SIG-M5 (cell line): ENCODE measurements at places on chromosomes 11 and 22.

DNA sequence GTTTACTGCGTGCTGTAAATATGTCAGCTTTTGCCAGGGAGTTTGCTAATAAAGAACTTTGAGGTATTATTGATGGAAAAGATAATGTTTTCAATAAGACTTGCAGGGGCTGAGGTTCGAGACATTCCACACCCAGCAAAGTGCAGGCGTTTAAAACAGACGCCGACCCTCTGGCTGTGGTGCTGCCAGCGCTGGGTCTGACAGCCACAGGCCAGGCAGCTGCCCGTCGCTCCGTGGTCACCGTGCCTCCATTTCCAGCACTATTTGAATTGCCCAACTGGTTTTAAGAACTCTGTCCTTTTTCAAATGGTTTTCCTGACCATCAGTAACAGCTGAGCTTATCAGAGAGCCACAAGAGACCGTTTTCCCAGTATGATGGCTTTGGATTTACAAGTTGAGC, 28.1 kb upstream of the ALX4 start:
- DNase-seq, result no peak

DNA sequence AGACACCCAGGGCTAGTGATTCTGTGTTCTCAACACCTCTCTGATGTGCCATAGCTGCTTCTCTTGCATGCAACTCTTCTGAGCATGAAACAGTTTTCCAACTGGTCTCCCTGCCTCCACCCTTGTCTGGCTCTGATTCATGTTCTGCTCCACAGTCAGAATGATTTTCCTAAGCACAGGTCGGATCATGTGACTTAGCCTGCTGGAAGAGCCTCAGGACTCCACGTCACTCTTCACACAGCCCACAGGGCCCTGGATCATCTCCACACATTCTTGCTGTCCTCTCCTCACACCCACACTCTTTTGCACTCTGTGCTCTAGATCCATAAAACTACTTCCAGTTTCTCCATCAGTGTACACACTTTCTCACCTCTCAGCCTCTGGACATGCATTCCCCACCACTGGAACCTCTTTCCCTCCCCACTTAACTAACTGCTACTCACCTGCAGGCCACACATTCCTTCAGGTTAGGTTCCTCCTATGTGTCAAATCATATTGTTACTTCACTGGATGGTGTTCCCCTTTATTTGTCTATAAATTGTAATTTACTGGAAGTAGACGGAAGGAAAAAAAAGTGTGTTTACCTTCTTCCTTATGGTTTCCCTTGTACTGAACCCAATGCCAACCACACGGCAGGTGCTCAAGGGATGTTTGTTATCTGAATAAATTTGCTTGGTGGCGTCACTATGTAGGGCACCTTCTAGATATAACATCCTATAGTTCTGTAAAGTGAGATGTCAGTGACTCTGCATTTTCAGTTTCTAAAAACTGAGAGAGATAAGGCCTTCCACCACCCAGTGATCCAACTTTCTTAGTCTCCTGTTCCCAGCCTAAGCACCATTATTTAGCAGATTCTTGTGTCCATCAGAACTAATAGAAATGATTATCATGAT, 133.7 kb downstream of the ETS1 start:
- DNase-seq, result no peak

- no peak for DNase-seq
Measured at GRCh38 chr11:69971741-69972140, 106.4 kb upstream of the ANO1 start.

GRCh38 chr11:95702526-95702925, 87.1 kb downstream of the FAM76B start:
- no peak for DNase-seq

DNA sequence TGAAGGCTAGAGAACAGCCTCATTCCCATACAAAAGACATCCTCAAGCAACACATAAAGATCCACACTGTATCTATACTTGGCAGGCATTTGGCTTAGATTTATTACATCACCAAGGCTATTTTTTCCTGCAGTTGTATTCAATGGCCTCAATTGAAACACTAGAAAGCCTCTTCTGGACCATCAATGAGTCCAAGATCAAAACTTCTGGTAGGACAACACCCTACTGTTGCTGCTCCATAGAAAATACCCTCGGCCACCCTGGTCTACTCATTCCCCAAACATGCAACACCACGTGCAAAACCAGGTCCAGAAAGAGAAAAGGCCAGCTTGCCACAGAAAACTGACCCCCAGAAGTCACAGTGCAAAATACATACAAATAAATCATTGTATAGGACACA, 56.9 kb upstream of the CADM1 start:
- DNase-seq, result no peak

DNA sequence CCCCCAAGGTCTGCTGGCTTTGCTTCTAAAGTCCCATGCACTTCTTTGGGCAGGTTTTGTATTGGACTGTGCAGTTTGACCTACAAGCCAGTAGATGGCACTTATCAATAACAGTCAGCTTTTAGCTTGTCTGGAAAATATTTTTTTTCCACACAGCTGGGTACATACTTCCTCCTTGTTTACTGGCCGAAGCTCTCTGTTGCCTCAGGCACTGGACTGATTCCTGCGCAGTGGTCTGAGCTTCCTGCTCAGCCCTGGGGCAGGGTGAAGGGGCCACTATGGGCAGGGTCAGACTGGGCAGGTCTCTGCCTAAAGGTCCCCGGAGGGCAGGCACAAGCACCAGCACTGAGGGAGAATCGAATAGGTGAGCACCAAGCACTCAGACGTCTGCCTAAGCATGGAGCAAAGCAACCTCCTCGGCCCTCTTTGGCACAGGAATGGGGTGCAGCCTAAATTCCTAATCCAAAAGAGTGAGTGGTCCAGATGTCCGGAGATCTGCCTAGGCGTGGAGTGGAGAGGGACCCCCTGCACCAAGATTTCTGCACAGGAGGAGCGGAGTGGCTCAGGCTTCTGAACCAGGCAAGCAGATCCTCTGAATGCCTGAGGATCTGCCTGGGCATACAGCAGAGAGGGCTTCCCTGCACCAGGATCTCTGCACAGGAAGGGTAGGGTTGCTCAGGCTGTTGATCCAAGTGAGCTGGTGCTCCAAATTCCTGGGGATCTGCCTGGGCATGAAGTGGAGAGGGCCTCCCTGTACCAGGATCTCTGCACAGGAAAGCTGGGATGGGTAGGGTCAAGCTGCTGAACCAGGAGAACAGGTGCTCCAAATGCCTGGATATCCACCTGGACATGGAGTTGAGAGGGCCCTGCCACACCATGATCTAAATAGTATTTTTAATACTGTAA, 105.9 kb upstream of the C11orf58 start:
- no peak for DNase-seq

DNA sequence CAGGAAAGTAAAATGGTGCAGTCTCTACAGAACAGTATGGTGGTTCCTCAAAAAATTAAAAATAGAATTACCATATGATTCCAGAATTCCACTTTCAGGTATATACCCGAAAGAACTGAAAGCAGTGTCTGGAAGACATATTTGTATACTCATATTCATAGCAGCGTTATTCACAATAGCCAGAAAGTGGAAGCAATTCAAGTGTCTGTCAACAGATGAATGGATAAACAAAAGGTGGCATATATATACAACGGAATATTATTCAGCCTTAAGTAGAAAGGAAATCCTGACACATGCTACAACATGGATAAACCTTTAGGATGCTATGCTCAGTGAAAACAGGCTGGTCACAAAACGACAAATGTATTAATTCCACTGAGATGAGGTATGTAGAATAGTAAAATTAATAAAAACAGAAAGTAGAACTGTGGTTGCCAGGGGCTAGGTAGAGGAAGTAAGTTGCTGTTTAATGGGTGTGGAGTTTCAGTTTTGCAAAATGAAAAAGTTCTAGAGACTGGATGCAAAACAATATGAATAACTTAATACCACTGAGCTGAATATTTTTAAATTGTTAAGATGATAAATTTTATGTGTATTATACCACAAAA, 14.5 kb downstream of the SAA1 start:
- no peak for DNase-seq

DNA sequence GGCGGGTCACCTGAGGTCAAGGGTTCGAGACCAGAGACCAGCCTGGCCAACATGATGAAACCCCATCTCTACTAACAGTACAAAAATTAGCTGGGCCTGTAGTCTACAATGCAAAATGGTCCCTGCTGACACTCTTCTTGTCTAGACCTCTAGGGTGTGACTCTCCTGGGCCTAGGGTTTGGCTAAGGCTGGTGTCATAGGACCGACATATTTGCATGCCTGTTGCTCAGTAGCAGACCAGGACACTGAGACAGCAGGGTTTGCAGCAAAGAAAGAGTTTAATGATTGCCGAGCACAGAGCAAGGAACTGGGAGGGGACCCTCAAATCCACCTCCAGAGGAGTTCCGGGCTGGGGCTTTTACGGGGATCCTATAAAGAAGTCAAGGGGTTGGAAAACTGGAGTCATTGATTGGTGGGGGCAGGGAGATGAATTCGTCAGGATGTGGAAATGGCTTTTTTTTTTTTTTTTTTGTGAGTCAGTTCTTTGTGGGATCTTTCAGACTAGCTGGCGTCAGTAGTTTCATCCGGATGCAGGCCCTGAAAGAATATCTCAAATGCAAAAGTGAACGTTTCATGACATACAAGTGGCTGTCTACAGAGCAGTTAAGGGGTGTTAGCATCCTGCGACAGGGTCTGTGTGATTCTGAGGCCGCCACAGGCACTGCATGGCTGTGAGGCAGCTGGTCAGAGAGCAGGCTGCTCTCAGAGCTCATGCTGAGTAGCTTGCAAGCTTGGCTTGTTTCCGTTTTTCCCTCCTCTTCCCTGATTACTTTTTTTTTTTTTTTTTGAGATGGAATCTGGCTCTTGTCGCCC, 27.2 kb upstream of the A4GALT start:
- no peak for DNase-seq

GRCh38 chr11:129115652-129116586, 76.2 kb downstream of the ARHGAP32 start:
- no peak for DNase-seq

DNA sequence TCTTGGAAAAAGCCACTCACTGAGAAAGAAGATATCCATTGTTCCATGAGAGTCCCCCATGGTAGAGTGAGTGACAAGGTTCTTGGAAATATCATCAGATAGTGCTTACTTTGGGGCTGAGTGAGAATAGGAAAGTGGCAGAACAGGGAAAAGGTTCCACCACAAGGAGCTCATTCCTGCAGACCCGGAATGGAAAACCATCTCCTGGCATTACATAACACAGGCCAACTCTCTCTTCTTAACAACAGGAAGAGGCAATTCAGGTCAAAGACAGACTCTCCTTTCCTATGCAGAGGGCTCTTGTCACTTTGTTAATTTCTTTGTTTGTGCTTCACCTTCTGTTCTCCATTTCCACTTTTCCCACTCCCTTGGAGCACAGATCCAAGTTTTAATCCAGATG, 259.7 kb downstream of the KIRREL3 start:
- no peak for DNase-seq

GRCh38 chr11:34773826-34774225, 142.4 kb downstream of the APIP start:
- DNase-seq, result no peak

GRCh38 chr11:5486421-5486820, 2.1 kb upstream of the OR52D1 start:
- no peak for DNase-seq
